ENCODE measurements at places on chromosomes 5 and 9.

GRCh38 chr9:93183663-93184431 is at the start of gene WNK2:
Gene WNK2 (plus strand): TSS chr9:93184139. CDS start chr9:93184930, 791 bp downstream.
- DNase-seq: peak; percentile 59

DNA sequence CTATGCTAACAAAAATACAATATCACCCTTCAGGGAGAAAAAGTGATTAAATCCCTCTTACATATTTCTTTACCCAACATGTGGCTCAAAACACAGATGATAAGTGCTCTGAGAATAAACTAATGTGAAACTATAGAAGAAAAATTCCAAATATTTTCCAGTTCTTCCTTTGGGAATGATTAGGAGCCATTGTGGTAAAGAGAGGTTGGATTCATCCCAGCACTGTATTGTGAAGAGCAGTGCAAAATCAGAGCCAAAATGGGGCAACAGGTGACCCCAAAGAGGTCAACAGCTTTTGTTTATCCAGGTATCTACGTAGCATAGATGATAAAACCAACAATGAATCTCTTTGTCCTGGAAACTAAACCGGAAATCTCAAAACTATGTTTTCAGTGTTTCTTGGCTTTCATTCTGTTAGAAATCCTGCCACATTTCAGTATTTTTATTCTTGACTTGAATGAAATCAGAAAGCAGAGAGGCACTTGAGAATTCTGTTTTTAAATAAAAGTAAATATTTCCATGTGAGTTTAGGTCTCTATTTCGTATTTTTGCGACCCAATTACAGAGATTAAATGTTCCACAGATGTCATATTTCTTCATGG is 120.4 kb upstream of the FST start:
- no peak for DNase-seq

GRCh38 chr9:80144856-80145255 is 573.1 kb downstream of the TLE4 start:
- no peak for DNase-seq

DNA sequence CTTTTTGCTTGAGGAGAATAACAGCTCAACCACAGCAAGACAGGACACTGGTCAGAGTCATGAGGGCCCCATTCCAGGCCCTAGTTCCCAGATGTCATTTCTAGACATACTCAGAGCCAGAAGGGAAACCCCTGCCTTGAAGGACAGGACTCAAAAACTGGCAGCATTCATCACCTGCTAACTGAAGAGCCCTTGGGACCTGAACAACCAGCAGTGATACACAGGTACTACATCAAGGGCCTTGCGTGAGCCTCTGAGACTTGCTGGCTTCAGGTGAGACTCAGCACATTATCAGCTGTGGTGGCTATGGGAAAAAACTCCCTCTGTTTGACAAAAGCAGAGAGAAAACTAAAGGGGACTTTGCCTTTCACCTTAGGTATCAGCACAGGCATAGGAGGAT is 22.6 kb downstream of the TMEM267 start:
- no peak for DNase-seq

GRCh38 chr9:89667726-89668125 is 62.9 kb downstream of the GADD45G start:
- no peak for DNase-seq

DNA sequence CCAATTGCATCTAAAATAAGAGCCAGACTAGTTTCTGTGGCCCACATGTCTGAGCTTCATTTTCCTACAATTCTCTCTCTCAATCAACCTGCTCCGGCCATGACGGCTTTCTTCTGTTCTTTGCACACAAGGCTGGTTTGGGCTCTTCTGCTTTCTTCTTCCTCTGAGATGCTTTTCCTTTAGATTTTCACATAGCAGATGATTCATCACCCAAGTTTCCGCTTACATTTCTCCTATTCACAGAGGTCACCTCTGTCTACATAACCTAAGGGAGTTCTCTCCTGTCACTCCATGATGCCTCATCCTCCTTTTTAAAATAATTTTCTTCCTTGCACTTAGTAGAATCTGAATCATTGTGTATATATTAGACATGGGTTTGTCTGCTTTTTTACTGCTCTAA is 334.6 kb upstream of the TUSC1 start:
- no peak for DNase-seq

DNA sequence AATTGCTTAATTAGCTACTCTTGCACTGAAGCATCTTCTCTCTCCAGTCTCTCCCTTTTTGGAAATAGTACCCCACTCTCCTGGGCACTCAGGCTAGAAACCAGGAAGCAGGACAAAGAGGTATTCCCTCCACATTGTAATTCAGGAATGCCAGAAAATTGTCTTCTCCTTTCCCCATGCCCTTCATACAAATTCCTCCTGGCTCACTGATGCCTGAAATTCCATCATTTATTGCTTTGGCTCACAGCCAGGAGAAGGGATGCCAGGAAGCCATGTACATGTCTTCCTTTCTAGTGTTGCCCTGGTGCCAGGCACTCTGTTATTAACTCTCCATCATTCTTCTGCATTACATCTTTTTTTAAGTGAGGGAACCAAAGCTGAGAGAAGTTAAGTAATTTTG is 716.5 kb upstream of the C9orf72 start:
- DNase-seq: no peak

DNA sequence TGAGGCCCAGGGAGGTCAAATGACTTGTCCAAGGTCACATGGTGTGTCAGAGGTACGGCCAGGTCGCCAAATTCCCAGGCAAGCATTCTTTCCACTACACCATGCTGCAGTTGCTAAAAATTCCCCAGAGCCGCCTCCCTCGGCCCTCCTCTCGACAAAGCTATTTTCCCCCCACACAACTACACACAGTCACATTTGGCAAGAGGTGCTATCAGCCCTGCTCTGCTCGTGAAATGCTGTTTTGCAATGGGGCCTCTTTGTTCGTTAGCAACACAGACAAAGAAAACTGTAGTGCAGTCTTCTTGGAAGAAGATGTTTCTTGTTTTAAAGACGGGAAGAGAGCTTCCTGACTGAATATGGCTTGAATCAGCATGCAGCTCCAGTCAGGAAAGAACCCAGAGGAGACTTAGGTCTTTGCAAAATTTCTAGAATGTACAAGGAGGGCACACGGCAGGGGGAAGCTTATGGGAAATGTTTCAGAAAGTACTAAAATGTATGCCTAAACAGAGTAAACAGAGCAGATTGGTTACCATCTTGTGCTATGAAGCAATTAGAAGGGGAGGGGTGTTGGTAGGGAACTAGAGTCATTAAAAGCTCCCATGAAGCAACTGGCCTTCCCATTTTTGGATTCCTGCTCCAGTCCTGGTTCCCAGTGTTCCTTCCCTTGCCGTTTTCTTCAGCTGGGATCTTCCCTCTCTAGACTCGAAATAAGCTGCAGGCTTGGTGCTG is 14.2 kb downstream of the SLIT3 start:
- no peak for DNase-seq

- DNase-seq: no peak
These were observed 291.0 kb downstream of the FBXL17 start for GRCh38 chr5:108090946-108091345.

GRCh38 chr5:93343570-93343969 is 237.4 kb downstream of the NR2F1-AS1 start:
- DNase-seq: no peak

DNA sequence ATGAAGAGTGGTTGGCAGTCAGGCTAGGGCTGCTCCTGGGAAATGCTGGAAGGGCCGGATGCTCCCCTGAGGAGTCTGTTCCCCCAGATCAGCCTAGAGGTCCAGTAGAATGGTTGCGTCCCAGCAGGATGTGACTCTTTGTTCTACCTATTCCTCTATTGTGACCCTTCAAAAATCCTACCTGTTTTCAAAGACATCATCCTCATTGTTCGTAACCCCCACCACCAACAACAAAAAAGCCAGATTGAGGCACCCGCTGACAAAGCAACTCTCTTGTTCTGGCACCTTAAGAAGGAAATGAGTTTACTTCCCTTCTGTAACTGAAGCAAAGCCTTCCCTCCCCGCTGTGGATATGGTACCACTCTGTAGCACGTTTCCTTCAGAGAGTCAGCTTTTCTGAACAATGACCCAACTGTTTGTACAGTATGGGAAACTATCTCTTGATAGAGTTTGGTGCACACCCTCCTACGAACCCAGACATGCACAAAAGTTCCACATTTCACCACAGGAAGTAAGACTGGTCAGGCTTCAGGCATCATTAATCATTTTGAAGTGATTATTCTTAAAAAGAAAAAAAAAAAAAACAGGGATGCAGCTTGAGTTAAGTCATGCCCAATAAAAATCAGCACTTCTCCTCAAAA is 207.2 kb downstream of the ENC1 start:
- DNase-seq: no peak

DNA sequence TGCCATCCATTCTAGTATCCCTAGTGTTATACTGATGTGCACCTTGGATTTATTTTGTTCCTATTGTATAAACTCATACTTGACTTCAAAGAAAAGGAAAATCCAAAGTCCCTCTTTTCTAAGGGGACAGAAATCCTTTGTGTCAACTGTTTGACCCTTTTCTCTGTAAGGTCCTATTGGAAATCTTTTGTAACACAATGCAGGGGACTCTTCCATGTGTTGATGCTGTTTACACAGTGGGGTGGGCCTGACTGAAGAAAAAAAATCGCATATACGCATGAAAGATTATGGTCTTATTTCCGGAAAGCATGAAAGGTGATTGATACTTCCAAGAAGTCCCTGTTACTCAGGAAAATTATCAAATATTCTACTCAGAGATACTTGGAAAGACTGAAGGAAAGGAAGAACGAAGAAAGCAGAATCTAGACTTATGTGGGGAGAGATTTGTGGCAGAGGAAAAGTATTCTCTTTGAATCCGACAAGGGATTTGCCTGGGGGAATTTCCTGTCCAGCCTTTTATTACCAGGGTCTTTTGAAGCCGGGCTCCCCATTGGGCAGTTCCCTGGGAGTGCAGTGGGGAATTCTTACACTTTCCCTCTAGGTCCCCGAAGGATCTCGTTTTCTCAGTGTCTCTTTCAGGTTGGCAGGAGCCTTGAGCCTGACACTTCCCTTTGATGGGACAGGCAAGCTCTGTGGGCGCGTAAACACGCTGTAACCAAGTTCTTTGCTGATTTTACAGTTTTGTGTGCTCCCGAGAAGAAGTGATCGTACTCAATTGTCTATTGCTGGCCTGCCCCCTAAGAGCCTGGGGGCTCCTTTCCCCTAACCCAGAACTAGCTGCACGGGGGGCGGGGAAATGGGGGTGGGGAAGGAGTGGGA is 779 bp upstream of the VCAN start:
- DNase-seq: no peak

- DNase-seq: no peak
These were observed 72.9 kb downstream of the ARHGEF37 start for GRCh38 chr5:149654231-149654630.

DNA sequence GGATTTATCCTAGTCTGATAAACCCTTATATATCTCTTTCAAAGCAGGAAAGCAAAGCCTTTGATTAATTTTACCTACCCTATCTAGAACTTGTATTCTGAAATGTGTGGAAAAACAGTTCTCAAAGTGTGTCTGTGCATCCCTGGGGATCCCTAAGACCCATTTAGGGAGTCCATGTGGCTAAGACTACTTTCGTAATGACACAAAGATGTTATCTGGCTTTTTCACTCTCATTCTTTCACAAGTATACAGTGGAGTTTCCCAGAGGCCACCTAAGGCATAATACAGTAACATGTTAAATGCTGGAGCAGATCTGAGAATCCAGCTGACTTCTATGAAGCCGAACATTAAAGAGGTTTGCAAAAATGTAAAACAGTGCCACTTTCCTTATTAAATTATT is 54.3 kb upstream of the TNFSF15 start:
- no peak for DNase-seq

DNA sequence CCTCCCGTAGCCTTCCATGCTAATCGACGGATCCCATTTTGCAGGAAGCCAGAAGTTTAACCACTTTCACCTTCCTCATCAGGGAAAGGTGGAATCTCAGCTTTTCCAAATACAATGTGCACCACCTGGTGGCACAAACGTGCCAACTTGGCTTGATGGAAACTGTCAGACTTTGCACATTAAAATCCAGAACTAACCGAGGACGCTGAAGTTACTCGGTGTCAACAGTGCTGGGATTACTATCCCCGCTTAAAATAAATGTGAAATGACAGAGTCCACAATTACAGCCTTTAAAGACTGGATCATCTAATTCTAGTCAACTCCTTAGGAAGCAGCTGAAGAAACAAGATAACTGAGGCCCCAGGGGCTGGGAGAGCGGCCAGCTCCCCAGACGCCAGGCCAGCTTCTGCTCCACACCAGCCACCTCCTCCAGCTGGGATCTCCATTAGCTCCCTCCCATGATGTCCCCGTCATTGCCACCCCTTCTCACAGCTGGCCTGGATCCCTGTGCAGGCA is 50.1 kb upstream of the RETREG1 start:
- no peak for DNase-seq

All from right forelimb (tissue), 1 donor.